ENCODE measurements at places on chromosomes 12 and 14. TPM values are rescaled to one million over a fixed set of nuclear protein-coding genes. Genes with fewer than 3 reads are reported as not detected.

CLEC14A gene
- 0.63 TPM for total RNA-seq

ADAM21 gene
- total RNA-seq: 0.25 TPM

OR4K17 gene
- total RNA-seq: not detected

C12orf60 gene
- total RNA-seq: 0.99 TPM

PPFIA2 gene
- 0.74 TPM for total RNA-seq

CAPZA3 gene
- total RNA-seq: not detected

MIPOL1 gene
- 12.5 TPM for total RNA-seq

AMDHD1 gene
- 0.63 TPM for total RNA-seq

NID2 gene
- 146 TPM for total RNA-seq

RASAL1 gene
- total RNA-seq: not detected

SLC7A8 gene
- total RNA-seq: 11.7 TPM

GRCh38 chr12:108333898-108334699 lies 5.0 kb downstream of the CMKLR1 start:
- DNase-seq: no peak

DNA sequence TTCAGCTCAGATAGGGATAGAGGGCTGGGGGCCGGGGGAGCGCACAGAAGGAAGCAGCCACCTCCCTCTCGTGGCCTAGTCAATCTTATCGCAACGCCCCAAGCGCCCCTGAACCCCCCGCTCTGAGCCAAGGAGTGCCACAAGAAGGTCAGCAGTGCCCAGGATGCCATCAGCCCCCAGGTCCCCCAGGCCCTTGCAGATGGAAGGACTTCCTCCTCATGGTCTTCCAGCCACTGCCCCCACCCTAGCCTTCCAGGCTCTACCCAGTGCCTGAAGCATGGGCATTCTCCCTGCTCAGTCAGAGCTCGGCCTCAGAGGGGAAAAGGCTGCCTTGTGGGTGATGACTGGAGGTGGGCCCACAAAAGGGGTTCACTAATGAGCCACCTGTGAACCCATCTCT lies 68.2 kb downstream of the BCL11B start:
- no peak for DNase-seq

GRCh38 chr14:53942970-53943750 lies 13.5 kb downstream of the BMP4 start:
- no peak for DNase-seq

DNA sequence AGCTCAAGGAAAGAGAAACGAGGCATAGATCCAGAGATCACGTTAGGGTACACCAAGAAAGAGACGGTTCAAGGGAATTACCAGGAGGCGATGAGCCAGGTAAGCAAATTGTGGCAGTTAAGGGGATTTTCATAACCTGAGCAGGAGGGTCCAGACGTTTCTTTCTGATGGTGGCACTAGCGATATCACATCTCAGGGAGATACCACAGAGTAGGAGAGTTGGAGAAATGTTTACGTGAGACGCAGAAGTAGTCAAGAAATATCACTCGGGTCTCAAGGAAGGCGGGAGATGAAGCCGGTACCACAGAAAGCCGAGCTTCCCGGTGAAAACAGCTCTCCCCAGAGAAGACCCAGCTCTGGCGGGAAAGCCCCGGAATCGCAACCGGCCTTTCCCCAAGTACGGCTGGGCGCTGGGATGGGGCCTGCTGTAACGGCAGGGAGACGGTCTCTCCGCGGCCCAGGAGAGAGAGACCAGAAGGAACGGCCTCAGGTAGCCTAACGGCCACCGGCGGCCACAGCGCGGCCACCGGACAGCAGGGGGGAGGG lies 485 bp downstream of the SENP1 start:
- DNase-seq: peak; percentile 13

DNA sequence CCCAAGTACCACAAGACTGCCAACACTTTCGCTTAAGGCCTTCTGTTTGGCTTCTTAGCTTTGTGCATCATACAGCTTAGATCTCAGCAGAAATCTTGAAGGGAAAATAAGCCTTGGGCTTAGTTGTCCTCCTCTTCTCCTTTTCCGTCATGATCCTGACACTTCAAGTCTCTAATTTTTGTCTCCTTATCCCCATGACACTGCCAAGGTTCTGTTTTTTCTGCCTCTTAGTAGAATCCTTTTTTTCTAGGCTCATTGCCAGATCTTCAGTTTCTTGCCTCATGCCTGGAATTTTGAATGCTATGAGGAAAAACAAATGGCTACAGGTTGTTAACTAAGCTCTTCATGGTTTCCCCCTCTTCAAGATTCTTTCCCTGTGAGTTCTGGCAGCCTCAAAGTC lies 450.4 kb downstream of the LRFN5 start:
- DNase-seq: peak; percentile 43

DNA sequence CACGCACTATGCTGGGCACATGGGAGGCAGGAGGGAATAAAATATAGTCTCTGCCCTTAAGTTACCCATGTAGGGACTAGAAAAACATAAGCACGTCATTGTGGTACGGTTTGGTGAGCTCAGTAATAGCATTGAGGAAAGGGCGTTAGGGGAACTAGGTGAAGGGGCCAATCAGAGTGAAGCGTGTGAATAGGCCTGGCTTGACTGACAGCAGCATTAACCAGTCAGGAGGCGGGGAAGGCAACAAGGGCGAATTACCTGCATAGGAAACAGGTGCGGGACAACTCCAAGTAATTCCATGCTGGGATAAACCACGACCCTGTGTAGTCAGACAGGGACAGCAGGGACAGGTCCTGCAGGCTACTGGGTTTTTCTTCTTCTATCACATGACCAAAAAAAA lies 107.7 kb downstream of the UNC79 start:
- DNase-seq: peak; percentile 5

- DNase-seq: peak; percentile 6
These were observed 500.1 kb upstream of the CCDC196 start for GRCh38 chr14:65986041-65986440.

GRCh38 chr12:414859-415258 lies 13.4 kb downstream of the CCDC77 start:
- no peak for DNase-seq

DNA sequence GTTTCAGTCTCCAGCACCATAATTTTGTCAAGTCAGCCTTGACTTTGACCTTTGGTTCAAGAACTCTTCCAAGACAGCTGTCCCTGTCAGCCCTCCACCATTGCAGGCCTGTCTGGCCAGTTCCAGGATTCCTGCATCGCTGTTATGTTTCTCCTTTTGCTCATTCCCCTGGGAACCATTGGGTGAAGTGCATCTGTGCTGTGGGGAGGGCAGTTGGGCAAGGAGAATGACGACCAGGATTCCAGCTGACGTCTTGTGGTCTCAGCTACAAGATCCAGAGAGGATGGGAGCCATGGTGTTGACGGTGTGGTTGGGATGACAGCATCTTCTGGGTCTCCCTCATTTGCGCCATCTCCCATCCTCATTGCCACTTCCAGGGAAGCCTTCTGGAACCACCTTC lies 45.9 kb upstream of the SLC24A4 start:
- no peak for DNase-seq

DNA sequence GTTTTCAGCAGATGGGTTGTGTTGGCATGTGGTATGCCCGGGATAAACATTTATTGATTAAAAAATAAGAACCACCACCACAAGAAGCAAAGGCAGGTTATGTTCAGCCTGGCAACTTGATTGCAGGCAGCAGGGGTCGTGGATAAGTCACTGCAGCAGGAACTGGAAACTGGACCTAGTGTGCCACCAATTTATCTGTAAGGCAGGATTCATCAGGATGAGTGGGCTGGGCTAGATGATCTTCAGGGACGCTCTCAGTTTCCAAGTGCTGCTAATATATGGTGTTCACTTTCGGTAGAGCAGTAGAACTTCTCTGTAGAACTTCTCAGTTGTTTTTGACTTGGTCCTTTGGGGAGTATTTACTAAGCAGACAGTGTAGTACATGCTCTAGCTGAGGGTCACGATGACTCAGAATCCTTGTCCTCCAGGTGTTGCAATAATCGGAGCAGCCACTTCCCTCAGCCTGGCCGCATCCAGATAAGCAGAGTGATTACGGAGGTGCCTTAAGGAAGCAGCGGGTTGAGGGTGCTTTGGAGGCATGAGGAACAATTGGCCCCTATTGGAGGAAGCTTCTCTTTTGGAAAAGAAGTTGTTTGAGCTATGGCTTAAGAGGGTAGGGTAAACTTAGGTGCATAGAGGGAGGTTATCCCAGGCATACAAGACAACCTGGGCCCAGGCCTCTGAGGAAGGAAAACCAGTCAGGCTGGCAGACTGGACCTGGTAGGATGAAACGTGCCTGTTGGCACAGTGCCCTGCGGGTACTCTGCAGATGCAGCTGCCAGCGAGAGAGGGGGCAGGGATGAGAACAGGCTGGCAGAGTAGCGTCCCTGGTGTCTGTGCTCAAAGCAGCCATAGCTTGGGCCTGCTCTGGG lies 104.0 kb downstream of the GPR135 start:
- peak; percentile 76 for DNase-seq

- no peak for DNase-seq
These were observed 110.7 kb downstream of the SLC38A6 start for GRCh38 chr14:61091657-61092273.

DNA sequence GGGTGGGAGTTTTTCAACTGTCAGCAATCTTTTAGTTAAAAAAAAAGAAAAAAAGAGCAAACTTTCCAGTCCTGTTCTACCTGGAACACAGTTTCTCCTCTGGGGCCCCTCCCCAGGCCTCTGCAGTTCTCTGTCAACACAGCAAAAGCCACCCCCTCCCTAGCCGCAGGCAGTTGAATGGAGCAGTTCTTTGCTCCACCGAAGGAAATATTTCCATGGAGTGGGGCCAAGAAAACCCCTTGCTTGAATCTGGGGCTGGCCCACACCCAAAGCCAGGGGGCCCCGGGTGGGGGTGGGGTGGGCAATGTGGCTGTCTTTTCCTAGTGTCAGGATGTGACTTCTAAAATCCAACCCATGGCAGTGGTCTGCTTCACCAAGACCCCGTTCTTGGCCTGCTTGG lies 5.0 kb upstream of the MEG3 start:
- no peak for DNase-seq

GRCh38 chr14:93716002-93716745 lies 72.1 kb downstream of the PRIMA1 start:
- DNase-seq: no peak

- no peak for DNase-seq
These were observed 202.8 kb upstream of the PELI2 start for GRCh38 chr14:55915456-55915855.

GRCh38 chr12:108840605-108841332 lies 16.6 kb downstream of the SSH1 start:
- DNase-seq: no peak

DNA sequence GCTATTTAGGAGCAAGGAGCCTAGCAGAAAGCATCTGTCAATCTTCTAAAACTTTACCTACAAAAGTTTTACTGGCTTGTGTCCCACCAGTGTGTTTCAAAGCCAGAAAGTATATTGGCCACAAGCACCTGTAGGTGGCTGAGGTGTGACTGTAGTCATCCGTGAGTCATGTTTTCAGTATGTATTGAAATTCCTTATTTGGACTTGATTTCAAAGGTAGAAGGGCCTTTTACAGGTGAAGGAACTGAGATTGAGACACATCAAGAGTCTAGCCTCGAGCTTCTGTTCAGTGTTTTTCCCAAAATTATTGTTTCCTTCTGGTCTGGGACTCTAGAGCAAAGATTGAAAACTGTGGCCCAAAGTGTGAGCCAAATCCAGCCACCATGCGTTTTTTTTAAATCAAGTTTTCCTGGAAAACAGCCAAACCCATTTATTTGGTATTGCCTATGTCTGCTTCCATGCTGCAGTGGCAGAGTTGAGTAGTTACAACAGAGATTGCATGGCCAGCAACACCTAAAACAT lies 195.3 kb upstream of the BCL2L14 start:
- DNase-seq: peak; percentile 9
